NCI-H524 (cell line): ENCODE measurements at places on chromosomes 6 and 20.

- DNase-seq: no peak
Measured at GRCh38 chr20:40397467-40397866, 291.6 kb downstream of the MAFB start.

- DNase-seq: no peak
Measured at GRCh38 chr20:24157213-24157612, 168.6 kb upstream of the GGTLC1 start.

GRCh38 chr6:168414336-168415097, 26.5 kb upstream of the SMOC2 start:
- DNase-seq: no peak

DNA sequence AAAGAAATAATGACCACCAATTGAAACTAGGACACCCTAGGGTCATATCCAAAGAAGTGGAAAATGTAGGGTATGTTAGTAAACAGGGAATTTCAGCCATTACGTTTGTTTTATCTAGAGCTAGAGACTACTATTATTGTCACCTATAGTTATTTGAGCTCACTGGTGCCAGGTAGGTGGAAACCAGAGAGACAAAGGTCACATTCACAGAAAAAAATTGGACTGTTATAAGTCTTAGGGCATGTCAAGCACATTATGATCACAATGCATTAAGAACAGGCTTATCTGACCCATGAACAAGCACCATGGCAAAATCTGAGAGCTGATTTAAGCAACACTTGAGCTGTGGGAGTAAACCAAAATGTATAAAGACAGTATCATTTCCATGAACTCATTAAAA, 530.1 kb upstream of the CITED2 start:
- DNase-seq: no peak

DNA sequence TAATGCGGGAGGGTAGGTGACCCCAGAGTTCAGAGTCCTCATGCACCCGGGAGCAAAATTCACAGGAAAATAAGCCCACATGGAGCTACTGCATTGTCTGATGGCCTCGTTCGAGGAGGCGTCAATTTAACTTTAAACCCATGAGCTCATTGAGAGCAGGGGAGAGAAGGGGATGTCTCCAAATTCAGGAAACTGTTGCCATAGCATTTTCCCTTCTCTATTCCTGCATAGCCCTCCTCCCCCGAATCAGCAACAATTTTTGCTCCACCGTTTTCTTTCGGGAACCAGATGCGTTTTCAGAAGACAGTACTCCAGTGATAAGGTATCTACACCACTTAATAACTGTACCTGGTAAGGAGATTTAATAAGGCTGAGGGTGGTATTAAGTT, 324 bp upstream of the LAMP5 start:
- DNase-seq: peak; percentile 61

GRCh38 chr6:144153260-144153659, 2.9 kb downstream of the STX11 start:
- DNase-seq: no peak

GRCh38 chr20:36929290-36929689, 22.2 kb downstream of the SAMHD1 start:
- DNase-seq: no peak
